Stimulated activated CD4-positive, alpha-beta T cell treated with anti-CD3 and anti-CD28 coated beads, Interleukin-1b, Interleukin-23, amount 100 ng/mL, for 48 hours (primary cell): ENCODE measurements at places on chromosomes 3 and 15.

- no peak for DNase-seq
These were observed 43.8 kb downstream of the DCP1A start for GRCh38 chr3:53303549-53303948.

DNA sequence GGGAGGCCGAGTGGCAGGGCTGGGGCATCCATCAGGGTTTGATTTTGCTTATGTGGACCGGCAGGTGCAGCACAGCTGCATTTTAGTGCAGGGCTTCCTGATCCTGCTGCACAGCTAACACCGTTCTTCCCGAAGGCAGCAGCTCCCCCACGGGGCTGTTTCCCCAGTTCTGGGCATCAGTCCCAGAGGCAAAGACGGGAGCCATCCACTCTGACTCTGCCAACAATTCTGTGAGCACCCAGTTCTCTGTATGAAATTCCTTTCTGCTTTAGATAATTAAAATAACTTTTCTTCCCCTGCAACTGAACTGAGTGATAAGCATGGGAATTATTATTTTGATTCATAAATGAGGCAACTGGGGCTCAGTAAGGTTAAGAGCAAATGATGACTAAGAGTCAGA, 262.9 kb upstream of the ATP10A start:
- no peak for DNase-seq

- peak; percentile 70 for DNase-seq
These were observed 32.6 kb downstream of the SEMA7A start for GRCh38 chr15:74400915-74401757.

GRCh38 chr3:88610820-88611219, 461.1 kb downstream of the C3orf38 start:
- no peak for DNase-seq

DNA sequence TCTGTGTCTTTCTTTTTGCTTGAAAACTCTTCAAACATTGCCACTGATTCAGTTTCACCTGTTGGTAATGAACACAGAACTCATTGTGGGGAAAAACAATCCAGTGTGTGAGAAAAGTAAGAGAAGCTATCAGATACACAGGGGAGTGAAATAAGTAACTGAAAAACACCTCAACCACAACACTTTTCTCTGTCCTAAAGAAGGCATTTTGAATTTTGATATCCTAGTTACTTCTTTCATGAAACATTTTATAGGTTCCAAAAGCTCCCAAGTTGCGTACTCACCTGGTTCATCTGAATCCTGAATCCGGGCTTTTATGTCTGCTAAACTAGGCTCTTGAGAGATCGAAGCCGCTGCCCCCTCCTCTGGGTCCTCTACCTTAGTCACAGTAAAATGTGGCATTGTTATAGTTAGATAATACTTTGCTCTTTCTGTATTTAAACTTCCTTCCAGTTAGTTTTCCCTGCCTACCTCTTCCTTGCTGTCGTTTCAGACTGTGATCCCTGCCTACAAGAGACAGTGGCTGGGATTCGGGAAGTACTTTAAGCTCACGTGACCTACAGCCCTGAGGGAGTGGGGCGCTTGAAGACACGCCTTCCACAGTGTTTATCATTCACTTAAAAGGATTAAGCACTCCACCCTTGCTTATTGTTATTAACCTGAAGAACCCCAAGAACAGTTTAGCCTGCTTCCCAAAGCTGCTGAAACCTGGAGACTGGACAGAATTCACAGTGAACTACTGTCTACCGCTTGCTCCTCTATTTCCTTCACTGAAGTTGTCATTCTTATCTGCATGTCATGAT, 19.1 kb downstream of the SLC12A6 start:
- DNase-seq: no peak

DNA sequence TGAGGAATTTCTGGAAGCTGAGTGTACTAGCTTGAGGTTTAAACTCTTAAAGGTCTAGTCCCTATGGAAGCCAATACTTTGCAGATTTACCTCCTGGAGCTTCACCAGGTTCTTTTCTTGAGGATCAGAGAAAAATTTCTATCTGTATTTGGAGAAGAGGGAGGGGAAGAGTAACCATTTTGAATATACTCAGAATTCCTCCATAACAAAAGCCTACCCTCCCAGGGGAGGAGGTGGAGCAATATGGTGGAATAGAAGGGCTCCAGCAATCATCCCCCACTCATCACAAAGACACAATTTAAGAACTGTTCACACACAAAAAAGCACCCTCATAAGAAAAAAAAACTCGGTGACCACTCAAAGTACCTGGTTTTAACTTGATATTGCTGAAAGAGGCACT, 36.0 kb upstream of the PEX5L start:
- no peak for DNase-seq

DNA sequence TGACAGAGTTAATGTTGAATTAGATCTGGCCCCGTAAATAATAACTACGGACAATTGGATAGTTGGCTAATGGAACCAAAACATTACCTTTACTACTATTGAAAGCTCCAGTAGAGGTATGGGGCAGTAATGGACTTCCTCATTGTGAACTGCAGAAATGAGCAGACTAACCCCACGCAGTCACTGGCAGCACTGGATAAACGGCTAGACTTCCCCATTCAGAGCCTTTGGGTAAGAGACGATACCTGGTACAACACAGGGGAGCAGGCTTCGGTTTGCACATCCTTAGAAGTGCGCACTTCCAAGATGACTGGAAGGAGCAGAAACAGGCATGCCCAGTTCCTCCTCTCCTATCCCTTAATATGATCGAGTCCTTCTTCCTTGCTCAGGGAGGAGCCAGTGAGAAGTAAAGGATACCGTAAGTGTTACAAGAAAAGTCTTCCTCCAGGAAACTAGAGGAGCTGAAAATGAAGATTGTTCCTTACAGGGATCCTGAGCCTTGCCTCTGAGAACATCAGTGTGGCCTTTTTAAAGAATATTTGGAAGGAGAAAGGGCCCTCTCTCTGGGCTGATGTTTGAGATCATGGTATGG, 100.5 kb upstream of the NECTIN3 start:
- no peak for DNase-seq

GRCh38 chr15:33098094-33099058, 96.1 kb downstream of the FMN1 start:
- DNase-seq: no peak

- no peak for DNase-seq
These were observed 21.8 kb upstream of the SIAH2 start for GRCh38 chr3:150784747-150785125.

DNA sequence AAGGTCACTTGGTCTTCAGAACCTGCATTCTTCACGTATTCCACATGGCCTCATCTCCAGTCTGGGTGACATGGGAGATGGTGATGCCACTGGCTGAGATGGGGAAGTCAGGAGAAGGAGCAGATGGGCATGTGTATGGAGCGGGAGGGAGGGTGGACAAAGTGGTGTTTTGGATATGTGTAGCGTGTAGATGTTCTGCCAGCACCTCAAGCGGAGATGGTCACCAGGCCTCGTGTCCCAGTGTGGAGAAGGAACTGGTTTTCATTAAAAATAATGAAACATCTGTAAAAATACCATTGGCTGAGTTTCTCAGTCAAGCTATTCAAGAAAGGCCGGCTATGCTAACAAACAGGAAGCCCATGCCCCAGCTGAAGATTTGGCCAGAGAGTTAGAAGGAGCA, 26.2 kb downstream of the LARP6 start:
- no peak for DNase-seq

DNA sequence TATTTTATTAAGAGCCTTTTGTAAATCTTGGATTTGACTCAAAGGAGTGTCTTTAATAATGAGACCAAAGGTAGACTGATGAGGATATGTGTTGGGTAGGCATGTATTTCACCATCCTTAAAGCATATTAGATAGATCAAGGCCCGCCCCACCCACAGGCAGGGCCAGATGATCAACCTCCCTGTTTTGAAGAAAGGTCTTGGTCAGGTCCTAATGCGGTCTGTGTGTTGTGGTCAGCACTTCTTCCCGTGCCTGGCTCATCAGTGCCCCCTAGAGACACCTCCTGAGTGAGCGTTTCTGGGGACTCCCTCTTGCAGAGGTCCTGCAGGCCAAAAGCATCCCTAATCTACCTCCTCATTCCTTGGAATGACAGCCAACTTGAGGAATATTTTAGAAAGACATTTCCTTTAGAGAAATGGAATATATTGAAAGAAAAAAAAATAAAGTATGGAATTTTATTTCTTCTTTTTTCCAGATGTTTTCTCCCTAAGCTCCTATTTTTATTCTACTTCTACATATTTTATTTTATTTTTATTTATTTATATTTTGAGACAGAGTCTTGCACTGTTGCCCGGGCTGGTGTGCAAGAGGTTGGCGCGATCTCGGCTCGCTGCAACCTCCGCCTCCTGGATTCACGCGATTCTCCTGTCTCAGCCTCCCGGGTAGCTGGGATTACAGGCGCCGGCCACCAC, 6.0 kb downstream of the TM4SF4 start:
- DNase-seq: peak; percentile 26

DNA sequence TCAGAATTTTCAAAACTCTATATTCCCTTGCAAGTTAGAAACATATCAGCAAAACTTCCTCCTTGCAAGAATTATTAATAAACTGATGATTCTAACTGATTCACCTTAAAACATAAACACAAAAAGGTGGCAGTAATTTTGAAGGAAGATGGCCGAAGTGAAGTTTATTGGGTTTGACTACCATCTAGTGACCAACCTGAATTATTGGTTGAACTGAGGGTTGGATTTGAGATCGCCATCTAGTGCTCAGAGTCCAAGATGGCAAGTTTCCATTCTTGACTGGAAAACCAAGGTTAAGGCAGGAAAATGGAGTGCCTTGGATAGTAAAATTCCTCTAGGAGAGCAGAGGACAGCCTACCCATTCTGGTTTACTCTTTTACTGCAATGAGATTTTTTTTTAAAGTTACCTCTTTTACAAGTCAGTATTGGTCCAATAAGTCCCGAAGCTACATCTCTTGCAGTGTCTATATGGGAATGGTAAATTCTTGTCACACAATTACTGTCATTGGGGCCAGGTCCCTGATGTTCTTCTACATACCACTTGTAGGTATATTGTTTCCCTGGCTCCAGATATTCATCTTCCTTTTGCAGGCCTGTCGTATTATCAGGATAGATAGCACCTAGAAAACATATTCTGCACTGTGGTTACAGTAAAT, 51.6 kb upstream of the CP start:
- no peak for DNase-seq

- no peak for DNase-seq
These were observed 194.5 kb downstream of the RBMS3 start for GRCh38 chr3:29475305-29475840.

GRCh38 chr3:172525116-172525613, 1.9 kb upstream of the TNFSF10 start:
- no peak for DNase-seq

DNA sequence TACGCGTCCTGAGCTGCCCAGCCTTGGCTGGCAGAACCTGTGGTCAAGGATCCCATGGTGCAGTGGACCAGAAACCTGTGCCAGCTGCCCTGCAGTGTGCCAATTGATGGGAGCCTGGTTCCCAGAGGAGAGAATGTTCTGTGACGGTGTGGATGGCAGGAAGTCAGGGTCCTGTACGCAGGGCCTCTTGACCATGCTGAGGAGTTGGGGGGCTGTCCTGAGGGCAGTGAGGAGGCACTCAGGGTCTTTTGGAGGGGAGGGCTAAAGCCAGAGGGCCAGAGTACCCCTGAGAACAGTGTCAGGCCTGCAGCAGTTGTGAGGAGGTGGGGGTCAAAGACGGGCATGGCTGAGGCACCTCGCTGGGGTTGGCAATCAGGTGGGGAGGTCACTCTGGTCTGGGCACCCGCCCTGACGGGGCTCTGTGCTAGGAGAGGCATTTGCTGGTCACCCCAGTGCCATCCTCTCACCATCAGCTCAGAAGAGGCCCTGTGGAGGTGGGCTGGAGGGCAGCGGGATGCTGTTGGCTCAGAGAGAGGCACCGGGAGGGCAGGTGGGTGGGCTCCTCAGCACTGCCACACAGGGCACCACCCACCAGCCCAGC, 61.0 kb downstream of the SCN5A start:
- DNase-seq: no peak

DNA sequence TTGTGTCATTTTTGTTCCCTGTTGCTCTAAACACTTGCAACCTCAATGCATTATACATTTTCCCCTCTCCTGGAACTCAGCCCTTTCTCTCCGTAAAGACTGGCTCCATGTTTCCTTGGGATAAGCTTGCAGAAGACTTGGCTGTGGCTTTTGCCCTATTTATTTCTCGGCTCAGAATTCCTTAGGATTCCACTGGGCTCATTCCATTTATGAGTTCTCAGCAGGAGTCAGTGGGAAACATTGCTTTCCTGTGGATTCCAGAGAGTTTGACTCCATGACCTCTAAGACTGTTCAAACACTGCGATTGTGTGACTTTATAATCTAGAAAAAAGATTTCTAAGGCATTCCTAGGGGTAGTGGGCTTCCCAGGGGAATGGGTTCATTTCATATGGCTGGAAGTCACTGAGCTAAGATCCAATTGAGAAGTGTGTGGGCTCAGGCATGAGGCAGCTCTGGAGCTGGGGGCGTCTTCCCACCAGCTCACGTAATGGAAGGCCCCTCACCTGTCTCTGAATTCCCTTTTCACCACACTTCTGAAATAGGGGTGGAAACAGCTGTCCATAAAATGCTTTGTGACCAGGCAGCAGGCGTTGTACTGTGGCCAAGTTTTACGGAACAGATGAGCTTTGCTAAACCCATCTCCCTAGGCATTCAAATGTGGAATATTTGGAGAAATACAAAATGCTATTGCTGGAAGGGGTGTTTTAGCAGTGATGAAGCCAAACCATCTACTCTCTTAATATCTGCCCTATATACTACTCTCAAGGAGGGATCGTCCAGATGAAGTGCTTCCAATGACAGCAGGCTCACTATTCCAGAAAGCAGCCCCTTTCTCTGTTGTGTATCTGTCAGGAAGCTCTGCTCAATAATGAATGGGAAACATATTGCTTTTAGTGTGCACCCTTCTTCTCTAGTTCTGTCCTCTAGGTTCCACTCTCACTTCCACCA, 91.8 kb upstream of the BCL6 start:
- DNase-seq: no peak

DNA sequence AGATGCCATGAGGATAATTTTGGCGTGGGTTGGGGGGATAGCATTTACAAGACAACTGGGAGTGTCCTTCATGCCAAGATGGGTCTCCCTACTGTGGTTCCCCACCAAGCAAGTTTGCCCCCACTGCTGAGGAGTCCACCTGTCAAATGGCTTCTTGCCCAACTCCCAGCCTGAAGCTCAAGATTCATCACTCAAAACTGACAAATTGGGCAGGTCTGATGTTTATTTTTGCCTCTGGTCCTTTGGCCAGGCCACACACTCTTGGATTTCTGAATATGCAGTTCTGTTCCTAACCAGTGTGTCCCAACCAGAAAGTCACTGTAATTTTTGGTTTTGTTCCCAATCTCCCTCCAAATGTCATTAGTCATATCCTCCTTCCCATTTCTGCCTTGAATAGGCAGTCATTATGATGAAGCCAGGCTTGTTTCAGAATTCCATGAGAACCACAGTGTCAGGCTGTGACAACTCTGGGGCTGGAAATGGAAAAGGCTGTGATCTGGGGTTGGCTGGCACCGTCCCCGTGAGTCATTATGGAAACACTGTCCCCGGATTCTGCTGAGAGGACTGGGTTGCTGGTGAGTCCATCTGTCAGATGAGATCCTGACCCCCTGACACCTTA, 29.3 kb upstream of the MEF2A start:
- DNase-seq: no peak

GRCh38 chr15:60591496-60592370, 112.8 kb upstream of the ICE2 start:
- peak; percentile 26 for DNase-seq

- DNase-seq: no peak
These were observed 62.9 kb upstream of the TRPC1 start for GRCh38 chr3:142660893-142661292.
